ENCODE measurements at places on chromosomes 1 and 21.

DNA sequence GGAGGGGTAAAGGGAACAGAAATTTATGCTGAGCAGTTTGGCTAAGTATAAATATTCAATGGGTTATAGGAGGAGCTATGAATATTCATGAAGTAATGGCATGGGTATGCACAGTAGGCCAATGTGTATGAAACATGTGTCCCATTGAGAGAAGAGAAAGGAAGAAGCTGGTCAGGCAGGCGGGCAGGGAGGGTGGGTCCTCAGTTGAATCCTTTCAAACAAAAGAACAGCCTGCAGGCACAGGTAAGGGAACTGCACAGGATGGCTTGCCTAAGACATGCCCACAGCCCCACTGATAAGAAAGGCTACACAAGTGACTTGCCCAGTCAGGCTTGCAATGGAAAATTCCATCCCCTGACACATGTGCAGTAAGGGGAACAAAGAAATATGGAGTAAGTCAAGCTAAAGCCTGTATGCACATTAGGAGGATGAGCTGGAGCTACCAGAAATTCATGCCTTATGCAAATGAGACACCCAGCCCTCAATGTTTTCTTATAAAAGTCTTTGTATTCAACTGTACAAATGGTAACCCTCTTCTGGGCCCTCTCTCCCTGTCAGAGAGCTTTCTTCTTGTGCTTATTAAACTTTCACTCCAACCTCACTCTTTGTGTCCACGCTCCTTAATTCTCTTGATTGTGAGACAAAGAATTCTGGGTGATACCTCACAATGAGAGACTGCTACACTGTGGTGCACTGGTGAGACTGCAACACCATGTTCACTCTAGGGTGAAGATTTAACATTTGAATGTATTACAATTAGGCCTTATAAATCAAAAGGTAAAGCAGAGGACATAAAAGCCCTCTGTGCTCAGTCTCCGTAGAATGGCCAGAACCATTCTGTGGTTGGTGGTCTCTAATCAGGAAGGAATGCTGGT, 96.5 kb downstream of the ATP1B1 start:
- peak; percentile 40 for DNase-seq

- DNase-seq: no peak
Observed at GRCh38 chr1:244092293-244092963, 41.3 kb downstream of the ZBTB18 start.

- DNase-seq: no peak
Observed at GRCh38 chr1:28297826-28298225, 31.0 kb upstream of the MED18 start.

- no peak for DNase-seq
Observed at GRCh38 chr1:109111386-109112055, 2.4 kb upstream of the ELAPOR1 start.

GRCh38 chr1:207868774-207869721, 41.9 kb downstream of the CD34 start:
- peak; percentile 69 for DNase-seq

DNA sequence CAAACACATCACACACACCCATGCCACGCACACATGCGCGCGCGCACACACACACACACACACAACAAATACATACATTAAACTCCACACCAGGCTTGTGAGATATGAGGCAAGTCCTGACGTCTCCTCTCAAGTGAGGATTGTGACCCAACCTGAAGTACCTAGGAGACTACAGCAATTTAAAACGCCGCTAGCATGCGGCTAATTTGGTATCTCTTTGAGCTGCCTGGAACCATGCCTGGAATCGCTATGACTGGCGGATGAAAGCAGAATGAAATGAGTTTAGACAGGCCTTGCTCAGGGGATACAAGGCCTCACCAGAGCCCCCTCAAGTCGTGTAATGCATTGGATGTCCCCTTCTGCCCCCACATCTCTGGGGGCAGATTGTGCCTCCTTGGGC, 1.6 kb upstream of the RAB7B start:
- DNase-seq: no peak

GRCh38 chr1:43270421-43271095, 775 bp downstream of the TMEM125 start:
- DNase-seq: no peak

- no peak for DNase-seq
Observed at GRCh38 chr1:74693473-74693872, 19.9 kb upstream of the ERICH3 start.

- no peak for DNase-seq
Observed at GRCh38 chr21:30232011-30232410, 16.1 kb upstream of the CLDN8 start.

GRCh38 chr21:41800425-41801320, 33.8 kb upstream of the RIPK4 start:
- DNase-seq: no peak

DNA sequence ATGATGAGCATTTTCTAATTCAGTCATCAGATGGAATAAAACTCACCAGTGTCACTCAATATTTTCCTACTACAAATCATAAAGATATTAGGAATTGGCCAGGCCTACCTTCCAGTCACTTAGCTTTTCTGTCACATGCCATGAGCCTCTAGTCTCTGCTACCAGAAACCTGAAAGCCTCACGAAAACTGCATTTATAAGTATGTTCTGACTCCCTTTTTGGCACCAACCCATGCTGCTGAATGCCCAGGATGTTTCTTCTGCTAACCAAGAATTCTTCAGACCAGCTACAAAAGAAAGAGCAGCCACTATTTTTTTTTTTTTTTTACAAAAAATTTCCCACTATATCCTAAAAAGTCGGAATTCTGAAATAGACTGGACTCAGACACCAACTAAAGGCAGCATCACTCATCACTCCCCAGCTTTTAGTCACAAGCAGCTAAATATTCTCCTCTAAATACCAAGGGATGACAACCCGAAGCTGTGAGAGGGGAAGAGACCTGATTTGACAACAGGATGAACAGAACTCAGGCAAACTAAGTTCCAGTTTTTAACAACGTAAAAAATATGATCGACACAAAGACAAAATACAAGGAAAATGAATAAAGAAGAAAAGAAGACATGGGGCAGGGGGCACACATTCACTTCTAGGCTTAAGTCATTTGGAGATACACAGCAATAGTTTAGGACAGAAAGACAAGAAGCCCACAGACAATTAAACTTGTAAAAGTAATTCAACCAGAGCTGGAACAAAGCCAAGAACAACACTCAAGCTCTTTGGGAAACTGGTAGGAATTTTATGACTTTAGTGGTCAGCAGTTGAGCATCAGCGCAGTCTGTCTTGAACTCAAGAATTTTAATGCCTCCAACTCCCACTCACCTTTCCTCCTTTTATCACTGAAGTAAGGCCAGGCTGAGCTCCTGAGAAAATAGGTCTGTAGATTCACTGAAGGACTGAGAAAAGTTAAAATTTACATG, 1.7 kb downstream of the DCAF8 start:
- peak; percentile 29 for DNase-seq

- DNase-seq: peak; percentile 62
Observed at GRCh38 chr1:107936498-107937481, 28.2 kb downstream of the VAV3 start.

GRCh38 chr1:196619721-196620120, 11.5 kb upstream of the KCNT2 start:
- DNase-seq: no peak

- no peak for DNase-seq
Observed at GRCh38 chr1:201938440-201939035, 7.8 kb downstream of the LMOD1 start.

DNA sequence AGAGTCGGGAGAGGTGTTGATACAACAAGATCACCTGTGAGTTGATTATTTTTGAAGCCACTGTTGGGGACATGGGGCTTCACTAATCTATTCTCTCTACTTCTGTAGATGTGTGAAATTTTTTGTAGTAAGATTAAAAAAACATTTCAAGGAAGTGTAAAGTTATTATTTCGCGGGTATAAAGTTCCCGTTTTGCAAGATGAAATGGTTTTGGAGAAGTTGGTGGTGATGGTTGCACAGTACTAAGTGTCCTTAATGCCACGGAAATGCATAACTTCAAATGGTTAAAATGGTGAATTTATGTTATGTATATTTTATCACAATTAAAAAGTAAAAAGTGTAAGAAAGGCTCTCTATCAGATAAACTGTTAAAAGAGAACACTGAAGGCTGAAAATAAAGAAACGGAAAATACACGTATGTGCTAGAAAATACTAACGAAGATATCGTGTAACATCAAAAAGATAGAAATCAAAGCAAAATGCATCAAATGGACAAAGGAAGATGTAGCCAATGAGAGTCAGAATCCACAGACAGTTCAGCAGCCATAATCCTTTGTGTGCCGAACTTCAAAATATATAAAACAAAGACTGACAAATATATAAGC, 2.9 kb upstream of the ITGB2 start:
- DNase-seq: no peak

Data from hematopoietic multipotent progenitor cell treated with erythropoietin and hydrocortisone succinate and interleukin-3 and kit ligand, for 8 days (in vitro differentiated cells).